Stimulated activated CD4-positive, alpha-beta T cell treated with anti-CD3 and anti-CD28 coated beads, Interleukin-4, amount 100 ng/mL, for 4 hours (primary cell): ENCODE measurements at places on chromosomes 5 and 9.

DNA sequence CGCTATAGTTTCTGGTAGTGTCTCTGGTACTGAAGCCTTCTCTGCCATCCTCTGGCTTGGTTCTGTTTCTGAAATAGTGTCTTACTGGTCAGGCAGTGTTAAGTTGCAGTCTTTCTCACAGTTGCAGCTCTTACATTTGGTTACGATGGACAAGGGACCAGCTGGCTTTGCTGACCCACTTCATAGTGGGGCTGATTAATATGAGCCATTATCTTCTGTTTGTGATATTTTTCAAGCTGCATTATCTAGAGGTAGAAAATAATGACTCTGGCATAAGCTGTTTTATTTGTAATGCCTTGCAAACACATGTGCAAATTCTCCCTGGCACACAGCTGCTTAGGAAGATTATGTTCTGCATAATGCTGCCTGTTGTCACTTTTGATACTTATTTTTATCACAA, 199.1 kb downstream of the KDM4C start:
- no peak for DNase-seq

- DNase-seq = no peak
Observed at GRCh38 chr9:21904371-21904770, 89.8 kb downstream of the CDKN2A start.

- DNase-seq = no peak
Observed at GRCh38 chr9:21294904-21295538, 10.1 kb downstream of the IFNA5 start.

DNA sequence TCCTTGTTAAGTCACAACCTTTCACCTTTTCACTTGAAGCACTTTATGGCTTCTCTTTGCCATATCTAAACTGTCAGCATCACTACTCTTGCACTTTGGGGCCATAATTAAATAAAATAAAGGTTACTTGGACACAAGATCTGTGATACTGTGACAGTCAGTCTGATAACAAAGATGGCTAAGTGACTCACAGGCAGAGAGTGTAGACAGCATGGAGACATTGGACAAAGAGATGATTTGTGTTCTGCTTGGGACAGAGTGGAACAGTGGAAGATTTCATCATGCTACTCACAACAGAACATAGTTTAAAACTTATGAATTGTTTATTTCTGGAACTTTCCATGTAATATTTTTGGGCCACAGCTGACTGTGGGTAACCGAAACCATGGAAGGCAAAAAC, 81.7 kb upstream of the SMC5 start:
- DNase-seq = no peak

DNA sequence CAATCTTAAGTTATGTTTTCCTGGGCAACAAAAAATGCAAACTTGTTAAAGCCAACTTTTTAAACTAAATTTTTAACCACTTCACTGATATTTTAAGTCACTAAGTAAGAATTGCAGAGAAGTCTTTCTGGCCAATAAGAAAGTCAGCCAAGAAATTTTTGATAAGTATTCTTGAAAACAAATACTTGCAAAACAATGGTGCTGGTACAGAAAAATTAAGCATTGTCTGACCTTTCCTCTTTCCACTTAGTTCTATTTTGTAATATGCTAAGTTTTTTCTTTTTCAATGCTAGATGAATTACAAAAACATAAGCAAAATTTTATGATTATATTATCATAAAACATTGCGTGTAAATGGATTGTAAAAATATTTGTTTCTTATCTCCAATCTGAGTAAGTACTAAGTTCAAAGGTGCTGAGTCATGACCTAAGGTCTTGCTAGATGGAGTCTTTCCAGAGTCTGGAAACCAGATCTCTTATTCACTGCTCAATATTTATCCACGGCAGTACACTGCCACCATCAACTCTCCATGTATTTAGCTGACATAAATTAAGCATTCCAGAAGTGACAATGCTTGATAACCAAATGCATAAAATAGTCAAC, 139.7 kb downstream of the MEF2C start:
- no peak for DNase-seq

DNA sequence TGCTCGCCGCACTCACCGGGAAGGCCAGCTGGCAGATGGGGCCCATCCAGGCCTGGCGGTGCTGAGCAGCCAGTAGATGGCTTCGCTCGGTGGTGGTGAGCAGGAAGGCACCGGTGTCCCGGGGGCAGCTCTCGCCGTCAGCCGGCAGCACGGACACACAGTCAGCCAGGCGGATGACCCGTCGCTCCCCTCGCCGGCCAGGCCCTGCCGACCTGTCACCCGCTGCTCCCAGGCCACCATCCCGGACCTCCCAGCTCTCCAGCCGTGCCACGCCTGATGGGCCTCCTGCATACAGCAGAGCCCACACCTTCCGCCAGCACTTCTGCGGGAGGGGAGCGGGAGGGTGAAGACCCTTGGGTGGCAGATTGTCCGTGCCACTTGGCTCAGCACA, 1.4 kb downstream of the DOK3 start:
- DNase-seq = no peak

DNA sequence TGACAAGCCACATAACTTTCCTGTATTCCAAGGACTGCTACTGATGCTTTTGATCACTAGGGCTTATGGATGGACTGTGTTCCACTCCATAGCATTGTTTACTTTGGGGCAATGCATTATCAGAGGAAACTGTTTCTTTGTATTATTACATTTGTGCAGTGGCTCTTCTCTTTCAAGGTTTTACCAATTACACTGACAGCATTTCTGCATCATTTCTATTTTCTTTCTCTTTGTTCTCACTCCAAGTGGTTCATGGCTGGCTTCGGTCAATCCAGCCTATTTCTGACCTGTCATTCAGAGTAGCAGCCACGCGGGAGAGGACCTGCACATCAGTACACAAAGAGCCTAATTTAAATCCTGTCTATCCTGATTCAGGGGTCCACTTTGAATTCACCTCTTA, 711.0 kb downstream of the TLE4 start:
- no peak for DNase-seq

- no peak for DNase-seq
Observed at GRCh38 chr5:170439223-170439943, 50.2 kb upstream of the KCNMB1 start.

DNA sequence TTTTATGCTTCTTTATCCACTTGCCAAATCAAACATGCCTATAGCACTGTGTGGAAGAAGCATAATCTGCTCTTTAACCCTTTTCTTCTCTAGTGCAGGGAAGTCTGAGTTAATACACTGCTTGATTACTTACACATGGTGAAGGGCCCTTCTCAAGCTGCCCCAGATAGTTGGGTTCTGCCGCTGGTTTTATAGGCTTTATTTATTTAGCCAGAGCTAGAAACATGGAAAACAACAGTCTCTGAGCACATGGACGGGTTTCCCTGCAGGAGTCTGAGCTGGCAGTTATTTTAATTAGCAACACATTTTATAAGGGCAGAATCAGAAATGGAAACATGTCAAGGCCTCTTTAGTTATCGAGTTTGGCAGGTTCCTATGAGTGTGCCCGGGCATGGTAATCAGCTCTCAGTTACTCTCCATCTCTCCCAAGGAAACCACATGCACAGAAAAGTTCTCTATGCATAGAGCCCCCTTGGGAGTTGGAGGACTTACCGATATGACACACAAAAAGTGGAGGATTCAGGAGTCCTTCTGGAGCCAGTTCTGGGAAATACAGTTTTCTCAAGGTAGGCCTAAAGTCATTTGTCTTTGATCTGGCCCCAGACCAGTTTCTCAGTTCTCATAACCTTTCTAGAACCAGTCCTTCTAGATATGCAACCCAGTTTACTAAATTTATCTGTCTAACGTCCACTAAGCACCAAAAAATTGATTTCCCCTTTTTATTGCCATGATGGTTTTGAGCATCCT, 564.8 kb downstream of the ACTL7B start:
- DNase-seq = no peak

- DNase-seq = no peak
Observed at GRCh38 chr9:89380437-89381307, 62.4 kb downstream of the SECISBP2 start.

DNA sequence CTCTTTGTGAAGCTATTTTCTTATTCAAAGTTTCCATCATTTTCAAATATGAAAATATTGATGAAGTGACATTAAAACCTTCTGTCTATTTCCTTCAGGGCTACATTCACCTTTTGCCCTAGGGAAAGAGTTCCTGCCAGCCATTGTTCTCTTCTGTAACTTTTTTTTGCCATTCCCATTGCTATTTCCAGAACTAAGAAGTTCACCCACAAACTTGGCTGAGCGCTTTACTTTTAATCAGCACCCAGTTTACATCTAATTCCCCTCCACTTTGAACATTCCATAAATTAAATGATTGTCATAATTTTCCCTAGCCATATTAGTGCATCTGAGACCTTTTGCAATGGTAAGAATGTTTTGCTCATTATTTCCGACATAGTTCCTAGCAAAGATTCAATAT, 4.4 kb downstream of the IL33 start:
- no peak for DNase-seq

DNA sequence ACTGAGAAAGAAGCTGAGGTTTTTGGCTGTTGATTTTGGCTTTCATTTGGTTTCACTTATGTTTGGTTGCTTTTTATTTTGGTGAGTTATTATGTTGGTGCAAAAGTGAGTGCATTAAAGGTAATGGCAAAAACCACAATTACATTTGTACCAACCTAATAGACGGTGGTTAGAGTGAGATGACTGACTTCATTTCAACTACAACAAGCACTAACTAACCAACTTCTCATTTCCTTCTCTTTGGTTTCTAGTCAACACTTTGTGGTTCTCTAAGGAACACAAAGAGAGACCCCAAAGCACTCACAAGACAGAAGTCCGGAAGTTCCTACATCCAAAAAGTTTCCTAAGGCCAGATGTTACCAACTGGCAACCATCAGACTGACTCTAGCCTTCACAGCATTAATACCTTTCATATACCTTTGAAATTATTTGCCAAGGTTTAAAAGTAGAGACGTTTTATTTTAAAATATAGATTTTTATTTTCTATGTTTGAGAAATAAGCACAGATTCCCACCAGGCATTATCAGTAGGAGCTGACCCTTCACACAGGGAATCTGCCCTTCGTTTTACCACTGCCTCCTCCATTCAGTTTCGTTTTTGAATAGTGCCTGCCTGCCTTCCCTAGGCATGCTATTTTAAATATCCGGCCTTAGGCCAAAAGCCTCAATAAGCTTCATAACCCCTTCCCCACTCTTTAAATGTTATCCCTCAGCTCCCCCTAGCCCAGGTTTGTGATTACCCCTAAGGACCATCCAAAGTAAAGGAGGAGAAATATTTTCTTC, 301.1 kb upstream of the PTGER4 start:
- no peak for DNase-seq

DNA sequence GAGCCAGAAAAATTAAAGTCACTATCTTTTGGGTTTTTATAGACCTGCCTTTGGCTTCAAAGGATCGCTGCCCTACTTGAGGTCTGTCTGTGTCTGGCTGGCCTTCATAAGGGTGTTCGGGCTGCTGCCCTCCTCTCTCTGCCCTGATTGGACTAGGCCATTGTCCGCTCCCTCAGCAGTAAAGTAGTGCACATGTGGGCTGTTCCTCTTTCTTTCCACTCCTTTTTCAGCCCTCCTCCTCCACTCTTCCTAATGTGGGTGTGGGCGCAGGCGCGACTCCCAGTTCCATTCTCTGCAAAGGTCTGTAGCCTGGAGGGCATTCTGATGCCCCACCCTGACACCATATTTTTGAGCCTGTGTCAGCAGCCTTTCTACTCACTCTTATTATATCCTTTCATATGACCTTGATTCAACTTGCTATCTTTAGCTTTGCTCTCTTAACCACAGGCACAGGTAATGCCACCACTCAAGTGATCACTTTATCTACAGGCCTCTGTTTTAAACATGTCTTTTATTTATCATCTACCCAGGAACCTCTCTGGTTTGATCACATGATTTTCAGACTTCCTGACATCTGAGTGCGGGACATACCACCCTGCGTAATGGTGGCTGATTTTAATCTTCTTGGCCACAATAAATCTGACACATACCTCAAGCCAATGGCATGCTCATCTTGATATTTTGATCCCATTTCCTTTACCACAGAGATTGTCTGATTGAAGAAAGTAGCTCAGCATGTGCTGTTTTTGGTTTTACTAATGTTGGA, 144.5 kb downstream of the AOPEP start:
- DNase-seq = peak; percentile 12

- DNase-seq = no peak
Observed at GRCh38 chr5:37043693-37044092, 167.1 kb downstream of the NIPBL start.

DNA sequence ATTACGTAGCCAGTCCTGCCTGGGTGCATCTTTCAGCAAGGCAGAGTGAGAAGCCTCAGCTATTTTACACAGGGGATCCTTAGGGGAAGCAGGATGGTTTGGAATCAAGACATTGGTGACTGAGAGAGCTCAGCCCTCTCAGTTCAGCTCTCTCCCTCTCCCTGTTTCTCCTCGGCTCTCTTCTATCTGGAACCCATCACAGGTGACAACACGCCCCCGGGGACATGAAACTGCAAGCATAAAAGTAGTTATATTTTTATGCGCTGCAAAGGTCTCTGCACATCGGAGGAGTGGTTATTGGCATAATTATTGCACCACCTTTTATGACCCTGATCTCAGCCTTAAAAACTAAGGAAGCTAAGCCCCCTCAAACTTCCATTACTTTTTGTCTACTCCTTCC, 14.2 kb downstream of the TMOD1 start:
- no peak for DNase-seq

DNA sequence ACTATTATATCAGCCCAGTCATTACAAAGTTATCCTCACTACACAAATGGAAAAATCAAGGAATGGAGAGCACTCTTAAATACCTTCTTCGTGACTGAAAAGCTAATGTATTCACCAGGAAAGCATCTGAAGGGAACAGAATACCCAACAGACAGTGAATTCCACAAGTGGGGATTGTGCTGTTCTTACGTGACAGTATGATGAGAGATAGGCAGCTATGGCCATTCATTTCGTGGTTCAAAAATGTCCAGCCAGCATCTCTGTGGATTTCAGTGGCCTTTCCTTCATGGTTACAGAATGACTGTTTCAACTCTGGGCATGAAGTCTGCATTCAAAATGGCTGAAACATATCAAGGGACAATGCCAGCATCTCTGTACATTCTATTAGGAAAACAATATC, 323.8 kb downstream of the PRELID2 start:
- no peak for DNase-seq

DNA sequence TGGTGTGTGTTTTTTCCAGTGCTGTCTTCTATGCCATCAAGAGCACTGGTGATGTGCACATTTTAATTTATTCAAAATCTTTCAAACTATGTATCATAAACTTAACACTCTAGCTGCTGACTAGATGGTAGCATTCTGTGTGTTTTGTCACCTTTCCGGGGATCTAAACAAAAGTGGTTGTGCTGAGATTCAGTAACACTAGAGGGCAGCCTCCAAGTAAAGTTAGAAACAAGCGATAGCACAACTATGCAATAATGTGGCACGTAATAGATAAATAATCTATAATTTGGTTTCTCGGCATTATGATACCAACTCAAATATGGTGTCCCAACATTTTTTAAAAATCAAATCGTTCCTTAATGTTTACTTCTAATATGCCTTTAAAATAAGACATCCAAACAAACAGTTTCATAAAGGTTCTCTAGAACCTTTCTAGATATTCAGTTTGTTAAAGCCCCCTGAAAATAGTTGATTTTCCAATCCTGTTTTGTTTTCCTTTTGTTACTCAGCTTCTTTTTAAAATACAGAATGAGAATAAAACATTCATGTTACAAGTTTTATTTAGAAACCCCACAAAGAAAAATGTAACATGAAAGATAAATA, 16.9 kb downstream of the SEMA6A start:
- DNase-seq = no peak

GRCh38 chr9:32782476-32783167, 718 bp upstream of the TMEM215 start:
- no peak for DNase-seq

- DNase-seq = no peak
Observed at GRCh38 chr5:117812861-117813260, 1175.5 kb downstream of the DTWD2 start.

- DNase-seq = no peak
Observed at GRCh38 chr5:122137702-122138101, 8.4 kb downstream of the ZNF474 start.
